ENCODE measurements at places on chromosomes 2 and 18.

GRCh38 chr2:65710779-65711295 is 278.4 kb upstream of the SPRED2 start:
- peaks cover 3% of the 10 kb centered on the region for H3K4me1 ChIP-seq
- H3K27me3 ChIP-seq, result peaks cover 6% of the 10 kb centered on the region
- DNase-seq, result peak; percentile 25
- H3K36me3 ChIP-seq, result no peaks in the 10 kb centered on the region
- no peak overlapping the region for H3K4me3 ChIP-seq
- H3K27ac ChIP-seq, result no peak overlapping the region

DNA sequence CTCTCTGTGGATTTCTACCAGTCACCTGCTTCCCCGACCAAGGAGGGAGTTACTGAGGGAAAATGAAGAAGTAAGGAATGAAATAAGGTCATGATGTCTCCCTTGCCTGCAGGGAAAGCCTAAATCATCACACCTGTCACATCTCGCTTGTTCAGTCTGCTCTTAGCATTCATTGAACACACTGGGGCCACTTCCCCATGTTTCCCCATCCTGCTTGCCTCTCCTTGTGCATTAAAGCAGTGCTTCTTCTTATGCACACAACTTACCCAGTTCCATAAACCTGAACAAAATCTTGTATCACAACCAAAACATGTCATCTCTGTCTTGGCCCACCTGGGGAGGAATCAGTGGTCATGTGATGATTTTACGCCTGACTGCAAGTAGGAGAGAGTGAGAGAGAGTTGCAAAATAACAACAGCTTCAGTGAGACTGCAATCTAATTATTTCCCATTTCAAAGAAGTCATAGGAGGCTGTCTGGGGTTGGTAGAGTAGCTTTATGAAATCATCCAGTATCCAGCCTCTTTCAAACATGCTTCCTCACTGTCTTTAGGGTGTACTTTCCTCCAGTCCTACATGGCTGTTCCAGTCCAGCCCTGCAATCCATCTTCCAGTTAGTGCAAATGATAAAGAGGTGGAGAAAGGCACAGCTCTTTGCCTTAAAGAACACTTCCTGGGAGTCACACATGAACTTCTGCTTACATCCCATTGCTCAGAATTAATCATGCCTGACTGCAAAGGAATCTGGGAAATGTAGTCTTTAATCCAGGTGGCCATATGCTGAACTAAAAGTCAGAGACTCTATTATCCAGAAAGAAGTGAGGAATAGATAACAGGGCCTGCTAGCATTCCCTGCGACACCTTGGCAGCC is 220.1 kb downstream of the HAUS1 start:
- DNase-seq, result peak; percentile 64
- H3K4me3 ChIP-seq, result no peak overlapping the region
- no peaks in the 10 kb centered on the region for H3K27me3 ChIP-seq
- no peaks in the 10 kb centered on the region for H3K36me3 ChIP-seq
- peaks cover 26% of the 10 kb centered on the region for H3K4me1 ChIP-seq
- no peak overlapping the region for H3K27ac ChIP-seq

DNA sequence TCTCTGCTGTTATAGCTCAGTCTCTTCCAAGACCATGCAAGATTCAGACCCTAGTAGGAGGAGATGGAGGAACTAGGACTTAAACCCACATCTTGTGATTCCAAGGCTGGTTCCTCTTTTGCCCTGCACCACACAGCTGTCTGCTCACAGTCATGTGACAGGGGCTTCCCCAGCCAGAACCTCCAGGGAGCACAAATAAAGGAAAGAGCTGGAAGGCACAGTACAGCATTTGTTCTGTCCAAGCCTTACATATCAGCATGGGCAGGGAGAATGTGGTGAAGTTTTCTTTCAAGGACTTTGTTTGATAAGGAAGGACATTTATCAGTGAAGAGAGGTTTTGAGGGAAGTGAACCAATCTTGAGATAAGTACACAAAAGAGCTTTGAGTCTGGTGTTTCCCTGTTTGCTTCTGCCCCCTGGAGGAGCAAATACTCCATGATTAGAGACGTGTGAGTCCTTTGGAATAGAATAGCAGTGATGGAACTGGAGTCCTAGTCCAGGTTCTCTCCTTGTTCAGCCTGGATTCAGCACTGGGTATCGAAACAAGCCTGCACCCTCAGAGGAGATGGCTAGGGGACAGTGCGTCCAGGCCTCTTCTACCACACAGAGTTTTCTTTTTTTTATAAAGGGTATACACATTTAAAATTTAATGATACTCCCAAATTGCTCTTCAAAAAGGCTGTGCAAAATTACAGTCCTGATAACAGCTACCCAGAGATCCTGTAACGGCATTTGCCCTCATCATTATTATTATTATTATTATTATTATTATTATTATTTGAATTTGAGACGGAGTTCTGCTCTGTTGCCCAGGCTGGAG is 24.6 kb upstream of the CASP10 start:
- H3K27ac ChIP-seq, result peak overlapping the region; percentile 56
- H3K36me3 ChIP-seq, result peaks cover 32% of the 10 kb centered on the region
- H3K4me1 ChIP-seq, result peaks cover 7% of the 10 kb centered on the region
- H3K4me3 ChIP-seq, result no peak overlapping the region
- H3K27me3 ChIP-seq, result no peaks in the 10 kb centered on the region

- peaks cover 8% of the 10 kb centered on the region for H3K4me1 ChIP-seq
- H3K4me3 ChIP-seq, result peak overlapping the region; percentile 44
- no peaks in the 10 kb centered on the region for H3K36me3 ChIP-seq
- H3K27ac ChIP-seq, result no peak overlapping the region
- no peaks in the 10 kb centered on the region for H3K27me3 ChIP-seq
- DNase-seq, result peak; percentile 25
These were observed 23.3 kb upstream of the MC5R start for GRCh38 chr18:13800505-13801259.

Measured in astrocyte (in vitro differentiated cells and primary cell).